ENCODE measurements at places on chromosomes 6 and 20.
A peak's percentile ranks its signal among the peaks of the same experiment; 100 is the strongest.

DNA sequence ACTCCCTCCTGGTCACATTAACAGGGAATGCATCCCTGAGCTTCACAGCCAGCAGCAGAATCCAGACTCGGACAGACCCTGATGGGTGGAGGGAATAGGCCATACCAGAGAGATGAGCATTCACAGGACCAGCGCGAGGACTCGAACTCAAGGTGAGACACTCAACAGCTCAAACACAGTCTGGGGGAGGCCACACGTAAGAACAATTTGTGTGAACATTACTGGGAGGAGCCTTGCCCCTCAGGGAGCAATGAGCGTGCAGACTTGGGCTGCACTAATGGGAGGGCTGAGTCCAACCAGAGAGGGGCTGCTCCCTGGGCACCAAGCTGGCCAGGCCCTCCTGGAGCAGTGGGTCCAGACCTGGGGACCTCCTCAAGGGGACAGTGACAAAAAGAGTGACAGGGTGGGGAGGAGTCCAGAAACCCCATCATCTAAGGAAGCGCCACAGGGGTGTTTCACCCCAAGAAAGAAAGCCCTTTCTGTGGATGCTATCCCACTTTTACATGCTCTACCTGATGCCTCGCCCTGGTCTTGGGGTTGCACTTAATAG is 118.4 kb downstream of the MRPL14 start:
- no peak overlapping the region for H3K4me3 ChIP-seq
- H3K36me3 ChIP-seq, result no peaks in the 10 kb centered on the region
- peak overlapping the region; percentile 73 for H3K27ac ChIP-seq
- no peak for DNase-seq
- H3K4me1 ChIP-seq, result peaks cover 10% of the 10 kb centered on the region

- H3K27me3 ChIP-seq, result no peaks in the 10 kb centered on the region
- H3K27ac ChIP-seq, result no peak overlapping the region
- DNase-seq, result no peak
- H3K4me1 ChIP-seq, result no peaks in the 10 kb centered on the region
- peaks cover 4% of the 10 kb centered on the region for H3K36me3 ChIP-seq
- H3K4me3 ChIP-seq, result no peak overlapping the region
Observed at GRCh38 chr6:121940728-121941127, 458.7 kb upstream of the HSF2 start.

- H3K4me3 ChIP-seq, result no peak overlapping the region
- no peak overlapping the region for H3K27ac ChIP-seq
- H3K27me3 ChIP-seq, result no peaks in the 10 kb centered on the region
- no peaks in the 10 kb centered on the region for H3K4me1 ChIP-seq
Observed at GRCh38 chr6:158991017-158991723, 8.8 kb downstream of the RSPH3 start.

DNA sequence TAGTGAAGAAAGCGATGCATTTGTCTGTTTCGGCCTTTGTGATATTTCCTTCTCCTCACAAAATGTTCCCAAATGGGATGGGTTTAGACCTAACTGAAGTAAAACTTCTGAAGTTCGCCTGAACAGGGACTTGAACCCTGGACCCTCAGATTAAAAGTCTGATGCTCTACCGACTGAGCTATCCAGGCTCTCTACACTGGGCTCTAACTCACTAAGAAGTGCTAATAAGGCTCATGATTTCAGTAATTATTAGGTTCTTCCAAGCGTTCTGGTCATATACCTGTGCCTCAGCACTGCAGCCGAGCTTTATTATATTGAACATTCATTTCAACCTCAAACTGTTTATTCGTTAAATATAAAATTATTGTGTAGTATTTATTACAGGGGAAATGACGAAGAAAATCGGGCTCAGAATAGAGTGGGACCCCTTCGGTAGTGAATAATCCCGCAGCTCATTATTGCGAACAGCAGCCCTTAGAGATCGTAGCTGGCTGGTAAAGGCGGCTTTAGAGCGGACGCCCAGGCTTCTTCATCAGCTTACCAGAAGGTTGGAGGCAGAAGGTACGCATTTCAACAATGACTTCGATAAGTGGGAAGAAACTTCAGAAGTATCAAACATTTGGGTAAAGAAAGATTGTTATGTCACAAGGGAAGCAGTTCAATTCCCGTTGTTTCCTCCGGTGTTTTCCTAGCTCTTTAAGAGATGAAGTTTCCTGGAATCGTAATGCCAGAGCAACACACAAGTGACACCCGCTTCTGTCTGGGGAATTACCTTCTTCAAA is 119.0 kb upstream of the ZNF184 start:
- H3K4me3 ChIP-seq, result no peak overlapping the region
- no peaks in the 10 kb centered on the region for H3K4me1 ChIP-seq
- H3K27ac ChIP-seq, result no peak overlapping the region
- DNase-seq, result peak; percentile 46
- H3K27me3 ChIP-seq, result peaks cover 35% of the 10 kb centered on the region

- no peak overlapping the region for H3K27ac ChIP-seq
- H3K27me3 ChIP-seq, result no peaks in the 10 kb centered on the region
- no peak overlapping the region for H3K4me3 ChIP-seq
- DNase-seq, result no peak
Observed at GRCh38 chr6:44733126-44733525, 345.6 kb downstream of the CDC5L start.

- DNase-seq, result no peak
- no peak overlapping the region for H3K27ac ChIP-seq
- no peaks in the 10 kb centered on the region for H3K4me1 ChIP-seq
- no peaks in the 10 kb centered on the region for H3K36me3 ChIP-seq
- no peak overlapping the region for H3K4me3 ChIP-seq
Observed at GRCh38 chr6:136063096-136063495, 187.0 kb downstream of the MTFR2 start.

GRCh38 chr6:38404900-38405556 is 234.7 kb downstream of the BTBD9 start:
- no peaks in the 10 kb centered on the region for H3K36me3 ChIP-seq
- no peak overlapping the region for H3K4me3 ChIP-seq
- no peak for DNase-seq
- no peaks in the 10 kb centered on the region for H3K27me3 ChIP-seq

DNA sequence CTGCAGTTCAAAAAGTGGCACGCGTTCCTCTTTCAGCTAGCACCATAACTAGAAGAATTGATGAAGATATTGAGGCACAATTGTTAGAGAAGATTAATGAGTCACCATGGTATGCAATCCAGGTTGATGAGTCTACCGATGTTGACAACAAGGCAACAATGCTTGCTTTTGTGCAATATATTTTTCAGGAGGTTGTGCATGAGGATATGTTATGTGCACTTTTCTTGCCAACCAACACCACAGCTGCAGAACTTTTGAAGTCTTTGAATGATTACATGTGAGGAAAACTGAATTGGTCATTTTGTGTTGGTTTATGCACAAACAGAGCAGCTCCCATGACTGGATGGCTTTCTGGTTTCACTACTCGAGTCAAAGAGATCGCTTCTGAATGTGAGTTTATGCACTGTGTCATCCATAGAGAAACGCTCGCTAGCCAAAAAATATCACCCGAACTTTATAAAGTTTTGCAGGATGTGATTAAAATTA is 129.3 kb upstream of the SLC24A3 start:
- H3K27ac ChIP-seq, result no peak overlapping the region
- H3K4me3 ChIP-seq, result no peak overlapping the region
- no peak for DNase-seq
- H3K4me1 ChIP-seq, result no peaks in the 10 kb centered on the region

- DNase-seq, result no peak
- peaks cover under 1% of the 10 kb centered on the region for H3K36me3 ChIP-seq
- peaks cover 8% of the 10 kb centered on the region for H3K4me1 ChIP-seq
- no peak overlapping the region for H3K4me3 ChIP-seq
- H3K27me3 ChIP-seq, result peaks cover 3% of the 10 kb centered on the region
- H3K27ac ChIP-seq, result no peak overlapping the region
Observed at GRCh38 chr20:17731233-17731632, 31.5 kb downstream of the BANF2 start.

DNA sequence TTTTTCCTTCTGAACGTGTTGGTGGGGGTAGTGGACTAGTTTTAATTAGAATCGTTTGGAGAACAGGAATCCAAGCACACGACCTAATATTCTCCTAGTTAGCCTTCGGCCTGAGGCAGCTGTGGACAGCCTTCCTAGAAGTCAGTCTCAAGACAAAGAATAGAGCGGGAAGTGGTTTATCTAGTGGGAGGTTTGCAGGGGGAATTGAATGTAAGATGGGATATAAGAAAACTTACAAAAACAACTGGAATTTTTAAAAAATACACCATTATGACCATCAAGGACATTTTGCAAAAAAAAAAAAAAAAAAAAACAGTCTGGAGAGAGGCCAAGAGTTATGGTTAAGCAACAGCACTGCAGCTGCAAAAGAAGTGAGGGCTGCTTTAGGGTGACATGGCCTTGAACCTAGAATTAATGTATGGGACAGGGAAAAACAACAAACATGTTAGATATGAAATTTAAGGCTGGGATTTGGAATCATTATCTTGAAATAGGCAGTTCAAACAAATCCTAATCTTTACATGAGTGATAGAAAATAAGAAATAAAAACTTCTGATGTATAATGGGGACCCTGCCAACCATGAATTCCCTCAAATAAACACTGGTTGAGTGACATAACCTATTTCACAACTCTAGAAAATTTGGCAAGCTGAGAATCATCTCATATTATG is 40.2 kb downstream of the PLAGL1 start:
- no peak overlapping the region for H3K4me3 ChIP-seq
- peak overlapping the region; percentile 48 for H3K27ac ChIP-seq
- peaks cover 9% of the 10 kb centered on the region for H3K27me3 ChIP-seq
- peaks cover 64% of the 10 kb centered on the region for H3K4me1 ChIP-seq
- H3K36me3 ChIP-seq, result no peaks in the 10 kb centered on the region
- no peak for DNase-seq

DNA sequence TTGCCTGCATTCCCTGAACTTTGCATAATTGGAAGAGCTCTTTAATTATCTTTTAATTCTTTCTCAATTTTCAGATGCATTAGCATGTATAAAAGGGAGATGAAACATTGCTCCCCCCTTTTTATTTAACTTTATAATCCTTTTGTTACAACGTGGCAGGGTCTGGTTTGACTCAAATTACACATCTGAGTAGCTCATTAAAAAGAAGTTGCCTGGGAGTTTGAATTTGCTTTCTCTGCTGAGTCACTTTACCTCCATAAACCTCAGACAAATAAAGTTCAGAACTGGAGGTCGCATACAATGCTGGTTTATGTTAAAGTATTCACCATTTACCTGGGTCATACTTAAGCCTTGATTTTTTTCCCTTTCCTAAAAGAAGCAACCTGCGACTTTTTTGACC is 495.2 kb downstream of the PREX1 start:
- H3K27ac ChIP-seq, result no peak overlapping the region
- H3K4me3 ChIP-seq, result no peak overlapping the region
- H3K27me3 ChIP-seq, result no peaks in the 10 kb centered on the region
- no peaks in the 10 kb centered on the region for H3K36me3 ChIP-seq
- peaks cover 10% of the 10 kb centered on the region for H3K4me1 ChIP-seq

GRCh38 chr6:138240476-138241245 is 22.4 kb upstream of the PBOV1 start:
- no peak overlapping the region for H3K4me3 ChIP-seq
- no peak for DNase-seq
- no peaks in the 10 kb centered on the region for H3K36me3 ChIP-seq
- H3K4me1 ChIP-seq, result no peaks in the 10 kb centered on the region
- H3K27ac ChIP-seq, result no peak overlapping the region

DNA sequence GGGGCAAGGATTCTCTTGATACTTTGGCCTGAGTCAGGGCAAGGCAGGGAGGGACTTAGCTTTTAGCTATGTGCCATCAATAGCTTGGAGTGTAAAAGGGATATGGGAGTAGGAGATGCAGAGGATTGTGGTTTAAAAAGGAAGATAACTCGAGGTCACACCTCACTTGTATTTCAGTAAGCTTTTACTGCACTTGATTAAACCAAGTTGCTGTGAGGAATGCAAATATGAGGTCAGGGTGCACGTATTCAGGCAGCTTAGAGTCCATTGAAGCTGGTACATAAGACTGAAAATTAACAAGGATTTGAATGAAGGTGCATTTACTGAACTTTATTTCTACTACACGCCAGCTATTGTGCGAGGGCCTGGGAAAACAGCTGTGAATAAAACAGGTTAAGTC is 32.1 kb downstream of the DSTN start:
- no peaks in the 10 kb centered on the region for H3K27me3 ChIP-seq
- no peak for DNase-seq
- H3K36me3 ChIP-seq, result peaks cover 4% of the 10 kb centered on the region
- peak overlapping the region; percentile 83 for H3K27ac ChIP-seq
- H3K4me3 ChIP-seq, result no peak overlapping the region

DNA sequence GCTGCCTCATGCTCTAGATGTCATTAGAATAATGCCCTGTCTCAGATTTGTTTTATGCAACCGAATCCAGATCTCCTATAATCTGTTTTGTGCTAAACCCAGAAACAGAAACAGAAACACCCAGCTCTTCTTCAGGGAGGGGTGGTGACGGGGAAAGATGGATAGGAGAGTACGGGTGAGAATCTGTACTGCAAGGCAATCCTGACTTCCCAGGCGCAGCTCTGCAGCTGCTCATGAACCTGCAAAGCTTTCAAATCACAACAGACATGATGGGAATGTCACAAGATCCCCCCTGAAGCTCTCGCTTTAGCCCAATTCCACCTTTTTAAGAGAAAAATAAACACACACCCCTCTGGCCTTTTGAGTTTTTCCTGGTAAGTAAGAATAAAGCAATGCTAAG is 71.5 kb downstream of the PPP1R3G start:
- DNase-seq, result no peak
- H3K4me1 ChIP-seq, result peaks cover 31% of the 10 kb centered on the region
- no peak overlapping the region for H3K27ac ChIP-seq
- no peaks in the 10 kb centered on the region for H3K27me3 ChIP-seq

DNA sequence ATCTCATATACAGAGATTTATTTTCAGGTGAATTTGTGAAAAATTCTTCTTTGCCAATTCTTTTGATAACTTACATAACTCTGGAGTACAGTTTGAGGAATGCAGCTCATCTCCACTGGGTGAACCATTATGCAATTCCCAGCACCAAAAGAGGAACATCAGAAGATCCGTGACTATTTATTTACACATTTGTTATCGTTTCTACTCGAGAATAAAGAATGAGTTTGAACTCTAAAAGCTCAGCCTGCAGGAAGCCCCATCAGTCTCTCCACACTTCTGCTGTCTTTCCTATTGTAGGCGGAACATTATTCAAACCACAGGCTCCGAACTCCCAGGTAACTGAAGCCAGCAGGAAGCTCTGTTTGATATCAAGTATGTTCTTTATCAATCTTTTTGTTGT is 95.9 kb upstream of the IFNGR1 start:
- H3K27me3 ChIP-seq, result peaks cover 68% of the 10 kb centered on the region
- no peak overlapping the region for H3K4me3 ChIP-seq
- no peaks in the 10 kb centered on the region for H3K36me3 ChIP-seq
- no peaks in the 10 kb centered on the region for H3K4me1 ChIP-seq
- no peak for DNase-seq

DNA sequence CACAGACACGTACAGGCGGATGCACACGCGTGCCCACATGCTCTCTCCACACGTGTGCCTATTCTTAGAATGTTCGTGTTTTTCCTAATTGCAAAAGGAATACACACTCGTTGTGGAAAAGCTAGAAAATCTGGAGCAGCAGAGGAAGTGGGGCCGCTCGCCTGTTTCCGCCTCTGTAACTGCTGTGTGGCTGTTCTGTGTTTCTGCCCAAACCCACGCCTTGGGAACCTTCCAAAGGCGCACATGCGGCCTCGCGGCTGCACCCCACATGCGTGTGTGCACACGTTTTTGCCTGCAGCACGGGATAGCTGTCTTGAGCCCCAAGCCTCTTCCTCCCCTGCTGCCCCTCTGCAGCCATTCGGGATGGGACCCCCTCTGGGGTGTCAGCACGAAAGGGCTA is 12.2 kb downstream of the SLC17A9 start:
- no peak overlapping the region for H3K4me3 ChIP-seq
- DNase-seq, result no peak
